Activated CD4-positive, alpha-beta T cell treated with anti-CD3 and anti-CD28 coated beads, Interleukin-2, amount 50 U/mL, for 24 hours (primary cell): ENCODE measurements at places on chromosomes 13 and 19.

- DNase-seq, result no peak
Measured at GRCh38 chr19:43934055-43934984, 762 bp downstream of the ZNF45 start.

DNA sequence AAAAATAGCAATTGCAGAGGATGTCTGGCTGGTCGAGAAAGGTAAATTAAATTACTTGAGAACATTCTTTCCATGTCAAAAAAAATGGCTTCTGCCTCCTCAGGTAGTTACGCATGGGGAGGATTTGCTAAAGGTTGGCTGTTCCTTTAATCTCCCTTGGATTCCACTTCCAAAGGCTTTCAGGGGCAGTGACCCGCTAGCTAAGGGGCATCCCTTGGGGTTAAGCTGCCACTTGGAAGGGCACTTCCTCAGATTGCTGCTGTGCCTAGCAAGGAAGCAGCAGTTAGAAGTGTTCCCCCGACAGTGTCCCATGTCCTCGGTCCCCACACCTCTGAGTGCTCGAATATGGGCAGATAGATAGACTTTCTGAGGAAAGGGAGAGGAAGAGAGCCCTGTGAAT is 108.5 kb downstream of the RGCC start:
- DNase-seq, result no peak

- DNase-seq, result no peak
Measured at GRCh38 chr19:6067975-6068374, 42.3 kb downstream of the RFX2 start.

DNA sequence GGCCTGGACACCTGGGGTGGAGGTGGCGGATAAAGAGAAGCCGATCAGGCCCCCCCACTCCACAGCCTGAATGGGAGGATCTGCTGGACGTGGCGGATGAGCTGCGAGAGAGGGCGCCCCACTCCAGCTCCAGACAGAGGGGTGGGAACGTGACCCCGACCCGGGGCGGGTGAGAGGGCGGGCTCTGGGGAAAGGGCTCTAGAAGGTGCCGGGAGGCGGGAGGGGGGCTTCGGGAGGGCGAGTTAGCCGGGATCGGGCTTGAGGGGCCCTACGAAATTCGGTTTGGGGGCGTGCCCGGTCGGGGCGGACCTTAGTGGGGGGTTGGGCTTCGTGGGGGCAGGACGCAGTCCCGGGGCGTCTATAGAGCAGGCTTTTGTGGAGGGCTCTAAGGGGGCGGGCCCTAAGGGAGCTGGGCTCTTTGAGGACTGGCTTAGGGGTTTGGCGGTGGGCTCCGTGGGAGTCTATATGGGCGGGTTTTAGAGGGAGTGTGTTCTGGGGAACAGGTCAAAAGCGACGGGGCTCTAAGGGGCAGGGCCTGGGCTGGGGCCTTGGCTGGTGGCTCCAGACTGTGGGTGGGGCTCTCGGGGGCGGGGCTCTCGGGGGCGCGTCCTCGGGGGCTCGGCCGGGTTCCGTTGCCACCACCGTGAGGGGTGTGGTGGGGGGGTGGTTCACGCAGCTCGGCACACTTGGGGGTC is 4.1 kb upstream of the NANOS3 start:
- DNase-seq, result no peak

DNA sequence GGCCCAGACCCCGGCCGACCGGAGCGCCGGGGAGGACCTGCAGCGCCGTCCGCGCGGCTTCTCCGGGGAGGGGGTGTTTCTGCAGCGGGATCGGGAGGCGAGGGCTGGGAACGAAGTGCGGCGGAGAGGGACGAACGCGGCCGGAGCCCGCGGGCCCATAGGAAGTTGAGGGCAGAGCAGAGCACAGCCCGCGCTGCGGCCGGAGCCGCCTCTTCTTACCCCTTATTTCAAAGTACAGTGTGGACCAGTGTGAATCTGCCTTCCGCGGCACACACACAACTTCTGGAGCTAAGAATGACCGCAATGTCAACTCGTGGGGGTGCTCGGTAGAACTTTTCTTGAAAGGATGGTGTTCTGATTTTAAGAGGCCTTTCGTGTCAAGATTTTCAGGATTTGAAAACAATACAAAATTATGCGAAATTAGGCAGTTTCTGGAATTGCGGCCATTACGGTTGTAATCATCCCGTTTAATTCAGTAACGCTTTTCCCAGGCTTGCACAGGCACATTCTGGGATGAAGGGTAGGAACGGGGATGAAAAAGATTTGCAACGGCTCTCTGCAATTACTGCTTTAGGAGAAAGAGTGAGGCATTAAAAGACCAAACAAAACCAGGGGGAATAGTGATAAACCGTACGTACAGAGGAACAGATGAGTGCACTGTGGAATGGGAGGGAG is 821 bp downstream of the TDRD3 start:
- DNase-seq, result peak; percentile 23

GRCh38 chr13:113746671-113747070 is 12.4 kb upstream of the TMEM255B start:
- no peak for DNase-seq

DNA sequence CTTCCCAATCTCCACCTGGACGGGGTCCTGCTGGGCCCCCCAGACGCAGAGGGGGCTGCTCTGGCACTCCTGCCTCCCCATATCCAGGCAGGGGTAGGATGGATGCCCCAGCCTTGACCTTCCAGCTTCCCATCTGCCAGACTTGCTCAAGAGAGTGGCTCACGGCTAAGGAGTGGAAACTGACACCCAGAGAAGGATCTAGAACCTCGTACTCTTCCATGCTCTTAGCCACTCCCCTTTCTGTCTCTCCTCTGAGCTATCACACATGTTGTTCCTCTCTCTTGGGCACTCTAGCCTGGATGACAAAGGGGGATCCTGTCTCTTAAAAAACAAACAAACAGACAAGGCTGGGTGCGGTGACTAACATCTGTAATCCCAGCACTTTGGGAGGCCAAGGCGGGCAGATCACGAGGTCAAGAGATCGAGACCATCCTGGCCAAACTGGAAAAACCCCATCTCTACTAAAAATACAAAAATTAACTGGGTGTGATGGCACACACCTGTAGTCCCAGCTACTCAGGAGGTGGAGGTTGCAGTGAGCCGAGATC is 12.2 kb upstream of the FUT5 start:
- no peak for DNase-seq

DNA sequence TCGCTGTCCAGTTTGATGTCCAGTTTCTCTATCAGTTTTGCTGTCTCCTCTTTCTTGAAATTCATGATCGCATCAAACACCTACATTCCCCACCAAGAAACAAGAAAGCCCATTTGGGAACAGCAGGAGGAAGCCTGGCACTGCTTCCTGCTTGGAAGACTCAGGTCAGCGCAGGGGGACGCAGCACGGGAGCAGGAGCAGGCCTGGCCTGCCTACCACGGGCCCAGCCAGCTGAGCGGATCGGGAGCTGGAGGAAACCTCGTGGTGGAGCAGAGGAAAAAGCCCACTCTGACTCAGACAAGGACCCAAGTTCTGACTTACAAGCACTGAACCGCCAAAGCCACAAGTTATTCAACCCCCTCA is 3.9 kb downstream of the EEF2 start:
- no peak for DNase-seq

DNA sequence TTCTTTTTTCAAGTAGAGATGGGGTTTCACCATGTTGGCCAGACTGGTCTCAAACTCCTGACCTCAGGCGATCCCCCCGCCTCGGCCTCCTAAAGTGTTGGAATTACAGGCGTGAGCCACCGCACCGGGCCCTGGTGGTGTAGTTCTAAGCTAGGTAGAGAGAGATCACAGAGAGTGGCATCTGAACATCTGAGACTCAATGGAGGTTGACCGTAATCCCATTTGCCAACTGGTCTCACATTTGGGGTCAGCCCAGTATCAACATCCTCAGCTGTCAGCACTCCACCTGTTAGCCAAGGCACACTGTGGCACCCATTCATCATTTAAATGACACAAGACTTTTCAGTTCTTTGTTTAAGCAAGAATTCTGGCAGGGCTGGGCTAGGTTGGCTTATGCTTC is 8.1 kb downstream of the SELENOW start:
- no peak for DNase-seq

- DNase-seq, result no peak
Measured at GRCh38 chr19:39934584-39935363, at the start of gene FCGBP. Gene FCGBP (minus strand): TSS chr19:39934634.

DNA sequence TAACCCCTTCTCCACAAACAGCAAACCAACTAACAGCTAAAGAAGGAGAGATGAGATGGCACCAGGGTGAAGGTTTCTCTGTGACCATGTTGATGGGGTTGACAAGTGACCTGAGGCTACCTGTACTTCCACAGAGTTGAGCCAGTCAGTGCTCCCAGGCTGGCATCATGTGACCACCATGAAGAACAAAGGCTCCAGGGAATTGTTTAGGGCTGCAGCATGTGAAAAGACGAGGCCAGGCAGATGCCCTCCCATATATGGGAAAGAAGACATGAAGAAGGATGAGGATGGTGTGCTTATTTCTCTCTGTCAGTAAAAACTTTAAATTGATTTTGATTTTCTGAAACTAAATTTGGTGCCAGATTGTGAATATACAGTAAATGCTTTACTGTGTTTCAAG is 220.6 kb downstream of the OLFM4 start:
- no peak for DNase-seq

GRCh38 chr19:1068009-1069001 is 1.3 kb downstream of the ARHGAP45 start:
- DNase-seq, result no peak

GRCh38 chr19:53576941-53577653 is 39.2 kb downstream of the ZNF331 start:
- DNase-seq, result no peak

DNA sequence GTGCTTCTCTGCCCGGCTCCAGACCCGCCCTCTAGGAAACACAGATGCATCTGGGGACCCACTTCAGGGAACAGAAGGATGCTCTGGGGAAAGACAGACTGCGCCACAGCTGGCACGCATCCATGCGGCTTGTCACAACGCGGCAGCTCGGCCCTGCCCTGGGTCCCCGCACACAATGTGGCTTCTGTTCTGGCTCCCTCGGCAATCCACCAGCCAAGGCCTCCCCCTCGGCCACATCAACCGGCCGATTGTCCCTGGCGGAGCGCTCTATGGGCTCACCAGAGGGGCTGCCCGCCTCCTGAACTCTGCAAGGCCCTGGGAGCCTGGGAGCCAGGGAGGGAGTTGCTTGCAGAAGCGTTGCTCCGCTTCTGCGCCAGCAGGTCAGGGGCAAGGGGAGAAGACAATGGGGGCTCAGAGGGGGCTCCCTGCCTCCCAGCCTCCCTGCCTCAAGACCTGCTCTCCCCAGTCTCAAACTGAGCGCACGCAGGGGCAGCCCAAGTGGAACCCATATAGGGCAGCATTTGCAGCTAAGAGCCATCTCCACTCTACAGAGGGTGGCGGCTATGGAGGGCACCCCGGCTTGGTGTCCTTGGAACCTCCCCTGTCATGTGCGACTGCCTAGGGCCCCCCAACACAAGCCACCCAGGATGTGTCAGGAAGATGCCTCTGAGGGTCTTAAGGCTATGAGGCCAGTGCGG is 37.9 kb downstream of the MLLT1 start:
- DNase-seq, result no peak

DNA sequence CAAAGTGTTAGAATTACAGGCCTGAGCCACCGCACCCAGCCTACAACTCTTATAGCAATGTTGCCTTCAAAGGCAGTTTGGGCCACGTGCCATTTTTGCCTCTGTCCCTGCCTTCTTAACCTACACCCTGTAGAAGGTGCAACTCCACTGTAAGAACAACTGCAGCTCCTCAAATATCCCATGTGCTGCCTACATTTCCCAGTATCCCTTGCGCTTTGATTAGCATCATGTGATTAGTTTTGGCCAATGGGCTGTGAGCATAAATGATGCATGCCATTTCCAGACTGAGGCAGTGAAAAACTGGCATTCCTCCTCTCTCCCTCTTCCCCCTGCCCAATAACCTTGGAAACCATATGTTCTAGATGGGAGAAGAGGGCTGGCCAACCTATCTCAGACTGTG is 75.2 kb upstream of the MRI1 start:
- no peak for DNase-seq

DNA sequence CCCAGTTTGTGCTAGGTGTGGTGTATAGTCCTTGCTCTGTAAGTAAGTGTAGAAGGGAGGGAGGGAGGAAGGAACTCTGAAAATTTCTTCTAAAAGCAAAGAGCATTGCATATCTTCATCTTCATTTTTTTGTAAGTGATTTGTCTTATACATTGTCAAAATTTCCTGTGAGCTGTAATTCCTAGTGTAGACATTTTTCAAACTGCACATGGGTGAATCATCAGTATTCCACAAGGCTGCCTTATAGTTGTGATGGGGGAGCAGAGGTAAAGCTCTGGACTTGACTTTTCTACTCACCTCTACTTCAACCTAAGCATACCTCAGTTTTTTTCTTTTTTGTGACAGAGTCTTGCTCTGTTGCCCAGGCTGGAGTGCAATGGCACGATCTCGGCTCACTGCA is 86.9 kb downstream of the CDK8 start:
- no peak for DNase-seq

DNA sequence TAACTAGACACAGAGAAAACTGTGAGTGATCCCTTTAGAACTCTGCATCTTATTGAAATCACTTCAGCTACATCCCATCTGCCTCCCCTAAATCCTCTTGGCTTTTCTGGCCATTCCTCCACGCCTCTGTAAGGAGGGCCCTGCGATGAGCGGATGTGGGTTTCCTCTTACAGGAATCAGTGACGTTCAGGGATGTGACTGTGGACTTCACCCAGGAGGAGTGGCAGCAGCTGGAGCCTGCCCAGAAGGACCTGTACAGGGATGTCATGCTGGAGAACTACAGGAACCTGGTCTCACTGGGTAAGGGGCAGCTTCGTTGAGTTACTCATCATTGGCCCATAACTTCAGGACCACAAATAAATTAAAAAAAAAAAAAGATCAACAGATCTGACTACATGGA is 18.5 kb downstream of the ZNF71 start:
- DNase-seq, result no peak

DNA sequence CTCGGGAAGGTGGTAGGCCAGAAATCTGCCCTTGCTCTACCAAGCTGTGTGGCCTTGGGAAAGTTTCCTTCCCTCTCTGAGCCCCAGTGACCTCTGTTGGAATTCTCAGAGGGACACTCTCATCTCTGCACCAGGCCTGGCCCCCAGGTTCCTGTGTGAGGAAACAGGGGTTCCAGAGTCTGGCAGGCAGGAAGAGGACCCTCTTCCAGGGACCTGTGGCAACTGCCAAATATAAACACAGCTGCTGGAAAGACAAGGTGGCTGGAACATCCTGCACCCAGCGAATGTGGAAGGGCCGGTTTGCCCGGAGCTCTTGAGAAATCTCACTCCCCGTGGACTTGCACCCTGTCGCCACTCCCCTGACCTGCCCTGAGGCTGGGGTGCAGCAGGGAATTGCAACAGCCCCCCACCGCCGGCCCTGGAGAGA is 52.8 kb downstream of the GADD45B start:
- no peak for DNase-seq
